Muscle of leg (tissue), 16 donors: ENCODE measurements at places on chromosomes 6 and 20.

DNA sequence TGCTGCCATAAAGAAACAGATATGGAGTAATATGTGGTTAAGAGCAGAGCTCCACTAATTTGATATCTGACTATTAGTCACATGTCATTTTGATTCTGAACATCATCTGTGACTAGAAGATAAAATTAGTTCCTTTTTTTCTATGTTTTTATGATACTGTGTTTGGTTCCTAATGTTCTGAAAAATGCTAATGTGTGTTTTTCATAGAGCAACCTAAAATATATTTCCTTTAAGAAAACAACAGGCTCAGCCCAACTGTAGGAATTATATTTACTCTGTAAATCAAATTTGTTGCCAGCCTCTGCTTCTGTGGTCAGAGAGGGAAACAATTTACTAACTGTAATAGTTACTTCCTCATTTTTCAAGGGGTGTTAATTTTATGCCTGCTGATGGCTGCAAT lies 33.3 kb upstream of the TXLNB start:
- DNase-seq: peak; percentile 59

DNA sequence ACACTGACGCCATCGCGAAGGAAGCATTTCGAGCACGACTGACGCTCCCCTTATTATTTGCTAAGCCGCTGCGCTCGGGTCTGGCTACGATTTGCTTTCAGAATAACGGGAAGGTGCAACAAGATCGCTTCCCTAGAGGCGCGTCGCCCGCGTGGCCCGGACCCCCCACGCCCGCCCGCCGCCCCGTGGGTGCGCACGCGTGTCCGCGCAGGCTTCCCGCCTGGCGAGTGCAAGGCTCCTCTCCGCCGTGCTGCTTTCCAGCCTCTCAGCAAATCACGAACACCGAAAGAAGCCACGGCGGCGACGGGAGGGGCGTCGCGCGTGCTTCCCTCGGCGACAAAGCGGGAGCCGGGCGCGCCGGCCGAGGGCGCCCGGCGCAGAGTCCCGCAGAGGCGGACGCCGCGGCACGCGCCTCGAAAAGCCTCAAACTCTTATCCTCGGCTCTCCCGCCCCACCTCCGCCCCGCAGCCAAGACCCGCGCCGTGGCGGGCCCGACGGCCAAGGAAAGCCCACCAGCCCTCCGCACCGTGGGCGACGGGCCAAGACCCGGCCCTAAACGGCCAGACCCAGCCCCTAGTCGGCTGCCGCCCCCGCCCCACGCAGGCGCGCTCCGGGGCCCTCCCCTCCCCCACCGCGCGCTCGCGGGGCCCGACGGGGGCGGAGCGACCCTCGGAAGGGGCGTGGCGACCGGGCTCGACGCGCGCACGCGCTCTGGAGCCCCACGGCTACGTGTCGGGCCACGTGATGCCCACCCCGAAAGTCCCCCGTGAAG lies 987 bp upstream of the QKI start:
- peak; percentile 97 for DNase-seq

DNA sequence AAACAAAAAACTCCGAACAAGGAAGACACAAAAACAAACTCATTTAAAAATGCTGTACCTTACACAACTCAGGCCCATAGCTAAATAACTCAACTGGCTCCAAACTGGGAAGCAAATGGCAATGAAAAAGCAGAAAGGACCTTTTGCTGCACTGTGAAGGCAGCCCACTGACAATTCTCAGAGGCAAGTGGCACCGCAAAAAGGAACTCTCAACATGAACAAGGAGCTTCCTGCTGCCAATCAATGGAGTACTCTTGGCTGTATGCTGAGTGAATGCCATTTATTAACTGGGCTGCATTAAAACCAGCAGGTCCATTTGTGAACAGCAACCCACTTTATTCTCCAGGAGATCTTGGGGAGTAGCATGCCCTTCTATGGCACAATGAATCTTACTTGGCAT lies 209.9 kb downstream of the PTPRK start:
- no peak for DNase-seq

DNA sequence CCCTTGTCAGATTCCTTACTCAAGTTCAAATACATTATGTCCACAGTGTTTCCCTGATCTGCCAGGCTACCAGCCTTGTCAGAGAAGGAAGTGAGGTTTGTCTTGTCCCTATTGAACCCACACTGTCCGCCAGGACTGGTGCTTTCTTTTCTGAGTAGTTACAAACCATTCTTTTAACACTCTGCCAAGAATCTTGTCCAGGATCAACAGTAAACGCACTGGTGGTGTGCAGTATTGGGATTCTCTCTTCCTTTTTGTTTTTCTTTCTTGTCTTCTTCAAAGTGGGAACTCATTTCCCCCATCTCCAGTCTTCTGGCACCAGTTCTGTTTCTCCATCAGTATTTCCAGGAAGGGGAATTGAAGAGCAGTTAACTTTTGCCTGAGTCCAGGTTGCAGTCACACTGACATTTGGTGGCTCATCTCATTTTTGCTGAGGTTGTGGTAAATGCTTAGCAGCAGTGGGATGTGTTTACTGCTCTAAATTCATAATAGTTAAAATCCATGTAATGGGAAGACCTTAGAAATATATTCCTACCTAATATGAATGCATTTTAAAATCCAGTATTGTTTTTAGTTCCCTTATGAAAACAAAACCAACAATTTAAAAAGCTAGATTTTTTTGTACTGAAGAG lies 295.3 kb downstream of the PRL start:
- DNase-seq: peak; percentile 80

- DNase-seq: no peak
Observed at GRCh38 chr6:157261606-157262005, 61.7 kb downstream of the TMEM242 start.

DNA sequence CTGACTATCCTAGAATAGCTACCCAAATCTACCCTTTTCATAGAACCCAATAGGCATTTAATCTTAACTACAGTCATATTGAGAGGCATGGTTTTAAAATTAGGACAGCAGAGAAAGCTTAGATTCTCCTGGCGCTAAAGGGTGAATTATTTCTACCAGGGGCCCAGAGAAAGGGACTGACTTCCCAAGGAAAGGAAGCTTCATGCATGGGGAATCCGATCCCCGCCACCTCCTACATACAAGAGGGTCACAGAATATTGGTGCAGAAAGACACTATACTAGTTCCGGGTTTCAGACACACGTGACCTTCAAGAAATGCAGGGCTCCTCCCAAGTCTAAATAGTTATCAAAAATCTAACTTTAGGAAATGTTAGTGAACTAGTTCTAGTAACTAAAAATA lies 130.9 kb downstream of the PRKN start:
- DNase-seq: no peak

- DNase-seq: no peak
Observed at GRCh38 chr6:83960664-83961063, 72.9 kb upstream of the MRAP2 start.

DNA sequence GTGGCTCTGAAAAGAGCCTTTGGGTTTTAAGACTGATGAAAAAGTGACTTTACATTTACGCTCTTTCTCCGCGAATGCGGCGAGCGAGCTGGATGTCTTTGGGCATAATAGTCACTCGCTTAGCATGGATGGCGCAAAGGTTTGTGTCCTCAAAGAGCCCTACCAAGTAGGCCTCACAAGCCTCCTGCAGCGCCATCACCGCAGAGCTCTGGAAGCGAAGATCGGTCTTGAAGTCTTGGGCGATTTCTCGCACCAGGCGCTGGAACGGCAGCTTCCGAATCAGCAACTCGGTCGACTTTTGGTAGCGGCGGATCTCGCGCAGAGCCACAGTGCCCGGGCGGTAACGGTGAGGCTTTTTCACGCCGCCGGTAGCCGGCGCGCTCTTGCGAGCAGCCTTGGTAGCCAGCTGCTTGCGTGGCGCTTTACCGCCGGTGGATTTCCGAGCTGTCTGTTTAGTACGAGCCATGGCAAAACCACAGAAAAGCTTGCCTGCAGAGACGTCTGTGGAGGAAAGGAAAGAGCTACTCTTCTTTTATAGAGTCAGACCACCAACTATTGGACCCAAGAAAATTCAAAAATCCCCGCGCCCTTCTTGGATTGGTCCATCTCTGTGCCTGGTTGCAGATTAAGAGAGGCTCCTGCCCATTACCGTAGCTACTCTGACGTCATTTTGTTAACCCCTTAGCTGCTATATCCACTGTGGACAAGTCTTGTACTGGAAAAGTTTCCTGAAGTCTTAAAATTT lies 55.5 kb upstream of the HFE start:
- peak; percentile 99 for DNase-seq

DNA sequence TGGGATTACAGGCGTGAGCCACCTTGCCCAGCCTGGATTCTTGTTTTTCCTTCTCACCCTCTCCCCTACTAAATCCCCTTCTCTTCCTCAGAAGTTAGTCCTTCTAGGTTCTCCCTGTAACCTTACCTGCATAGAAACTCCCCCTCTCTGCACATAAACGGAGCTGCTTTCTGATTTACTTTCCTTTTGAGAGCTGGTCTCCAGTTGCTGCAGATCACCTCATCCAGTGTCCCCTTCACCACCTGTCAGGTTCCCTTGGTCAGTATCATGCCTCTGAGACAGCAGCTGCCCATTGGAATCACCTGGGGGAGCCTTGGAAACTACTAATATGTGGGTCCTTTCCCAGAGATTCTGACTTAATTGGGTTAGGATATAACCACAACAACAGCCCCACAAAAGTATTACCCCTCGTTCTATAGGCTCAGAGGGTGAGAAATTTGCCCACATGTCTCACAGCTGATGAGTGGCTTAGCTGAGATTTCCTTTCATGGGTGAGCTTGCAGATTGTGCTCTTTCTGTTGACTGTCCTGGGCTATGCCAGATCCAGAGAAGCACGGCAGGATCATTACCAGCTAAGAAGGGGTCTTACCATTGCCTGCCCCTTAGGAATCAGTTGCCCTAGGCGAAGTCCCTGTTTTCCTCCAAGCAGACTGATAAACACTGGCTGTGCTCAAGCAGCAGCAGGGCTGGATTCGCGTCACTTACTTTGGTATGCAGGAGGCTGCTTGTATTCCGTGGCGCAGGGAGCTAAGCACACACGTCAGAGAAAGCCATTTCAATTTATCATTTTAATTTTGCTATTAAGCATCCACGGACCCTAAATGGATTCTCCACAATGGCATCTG lies 51.3 kb downstream of the AKAP12 start:
- peak; percentile 89 for DNase-seq
